ENCODE measurements at places on chromosomes 16 and 17. TPM values are rescaled to one million over a fixed set of nuclear protein-coding genes. Genes with fewer than 3 reads are reported as not detected.

Gene ADGRG3
- not detected for total RNA-seq

Gene INCA1
- 0.28 TPM for total RNA-seq

Gene NDE1
- total RNA-seq, result 62.9 TPM

Gene C17orf113
- under 0.01 TPM for total RNA-seq

Gene MYH2
- total RNA-seq, result not detected

Gene SMIM36
- total RNA-seq, result not detected

Gene MEIOB
- not detected for total RNA-seq

Gene SLC9A5
- total RNA-seq, result 2.3 TPM

Gene CDK12
- total RNA-seq, result 20.0 TPM

Gene CCL8
- not detected for total RNA-seq

Gene ADAM11
- 0.28 TPM for total RNA-seq

Gene HBQ1
- total RNA-seq, result 0.19 TPM

Gene RNF167
- 40.6 TPM for total RNA-seq

Gene CES1
- total RNA-seq, result under 0.01 TPM

Gene PRCD
- total RNA-seq, result 1.9 TPM

Gene HOXB4
- total RNA-seq, result 0.96 TPM

Gene TBC1D3C
- total RNA-seq, result not detected

Gene DPEP2
- total RNA-seq, result under 0.01 TPM

Gene ACSF2
- 44.3 TPM for total RNA-seq

Gene RAMP2
- 0.58 TPM for total RNA-seq

Gene TERF2IP
- 61.2 TPM for total RNA-seq

Gene IKZF3
- not detected for total RNA-seq

Gene TP53TG3F
- not detected for total RNA-seq

Gene HOXB6
- total RNA-seq, result 0.28 TPM

Gene GAS2L2
- not detected for total RNA-seq

Gene KRTAP9-2
- total RNA-seq, result not detected

Gene KCTD19
- not detected for total RNA-seq

Gene TMEM204
- 21.1 TPM for total RNA-seq

Gene BCAR1
- 48.5 TPM for total RNA-seq

Gene CHCT1
- total RNA-seq, result not detected

Gene CLEC18B
- total RNA-seq, result 0.56 TPM

Gene OR1F1
- total RNA-seq, result not detected

Gene PLEKHG4
- total RNA-seq, result 10.2 TPM

Gene MYL11
- not detected for total RNA-seq

Gene HOXB1
- not detected for total RNA-seq

Gene TBC1D3L
- 3.4 TPM for total RNA-seq

Gene TSNAXIP1
- 1.1 TPM for total RNA-seq

Gene TLCD3A
- 33.8 TPM for total RNA-seq

Gene SPATA22
- not detected for total RNA-seq

Gene WNT9B
- not detected for total RNA-seq

Gene PDPK1
- total RNA-seq, result 22.8 TPM

Gene AIPL1
- 0.19 TPM for total RNA-seq

Gene GDPD1
- total RNA-seq, result 1.7 TPM
